Transverse colon (tissue), 4 donors: ENCODE measurements at places on chromosomes 5 and 9.

DNA sequence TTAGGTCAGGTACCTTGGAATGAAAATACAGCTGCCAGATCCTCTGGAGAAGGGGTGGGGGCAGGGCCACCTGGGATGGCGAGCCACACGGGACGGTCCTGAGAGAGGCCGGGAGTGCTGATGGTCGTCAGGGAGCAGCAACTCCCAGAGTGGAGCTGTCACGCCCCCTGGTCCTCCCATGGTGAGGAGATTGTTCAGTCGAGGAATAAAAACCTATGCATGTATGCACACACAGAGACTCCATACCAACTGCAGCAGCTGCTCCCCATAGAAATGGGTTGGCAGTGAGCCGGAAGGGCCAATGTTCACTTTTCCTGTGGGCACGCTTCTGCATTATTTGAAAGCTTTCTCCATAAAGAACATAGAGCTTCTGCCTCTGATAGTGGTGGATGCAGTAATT lies 45.2 kb upstream of the SEMA4D start:
- no peak overlapping the region for H3K27ac ChIP-seq
- no peaks in the 10 kb centered on the region for H3K4me1 ChIP-seq
- no peaks in the 10 kb centered on the region for H3K36me3 ChIP-seq
- DNase-seq: no peak
- H3K4me3 ChIP-seq: no peak overlapping the region

GRCh38 chr5:142313682-142314081 lies 11.1 kb downstream of the SPRY4 start:
- H3K4me3 ChIP-seq: no peak overlapping the region
- no peaks in the 10 kb centered on the region for H3K36me3 ChIP-seq
- no peak overlapping the region for H3K27ac ChIP-seq

DNA sequence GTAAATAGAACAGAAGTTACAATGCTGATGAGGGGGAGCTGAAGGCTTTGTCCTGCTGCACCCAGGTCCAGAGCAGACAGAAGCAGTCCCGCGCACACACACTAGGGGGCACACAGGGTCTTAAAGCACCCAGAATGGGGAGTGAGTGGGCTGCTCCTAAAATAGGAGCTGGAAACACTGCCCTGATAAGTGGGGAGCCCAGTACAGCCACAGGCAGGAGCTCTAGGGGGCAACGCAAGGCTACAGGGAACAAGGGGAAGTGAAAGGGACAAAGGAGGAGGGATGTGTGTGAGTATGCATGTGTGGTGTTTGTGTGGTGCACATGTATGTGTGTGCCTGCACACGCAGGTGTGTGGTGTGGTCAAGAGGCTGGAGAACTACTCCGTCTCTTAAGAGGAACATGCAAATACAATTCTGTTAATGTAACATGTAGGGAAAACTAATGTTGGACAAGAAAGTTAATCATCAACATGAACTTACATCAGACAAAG lies 191.5 kb downstream of the ROR2 start:
- no peaks in the 10 kb centered on the region for H3K36me3 ChIP-seq
- H3K27me3 ChIP-seq: no peaks in the 10 kb centered on the region
- H3K27ac ChIP-seq: no peak overlapping the region
- peaks cover 13% of the 10 kb centered on the region for H3K4me1 ChIP-seq

GRCh38 chr5:59126708-59127573 lies 544.1 kb downstream of the RAB3C start:
- H3K27ac ChIP-seq: peak overlapping the region; percentile 87
- no peaks in the 10 kb centered on the region for H3K27me3 ChIP-seq
- H3K4me3 ChIP-seq: peak overlapping the region; percentile 13
- H3K36me3 ChIP-seq: no peaks in the 10 kb centered on the region
- no peak for DNase-seq

DNA sequence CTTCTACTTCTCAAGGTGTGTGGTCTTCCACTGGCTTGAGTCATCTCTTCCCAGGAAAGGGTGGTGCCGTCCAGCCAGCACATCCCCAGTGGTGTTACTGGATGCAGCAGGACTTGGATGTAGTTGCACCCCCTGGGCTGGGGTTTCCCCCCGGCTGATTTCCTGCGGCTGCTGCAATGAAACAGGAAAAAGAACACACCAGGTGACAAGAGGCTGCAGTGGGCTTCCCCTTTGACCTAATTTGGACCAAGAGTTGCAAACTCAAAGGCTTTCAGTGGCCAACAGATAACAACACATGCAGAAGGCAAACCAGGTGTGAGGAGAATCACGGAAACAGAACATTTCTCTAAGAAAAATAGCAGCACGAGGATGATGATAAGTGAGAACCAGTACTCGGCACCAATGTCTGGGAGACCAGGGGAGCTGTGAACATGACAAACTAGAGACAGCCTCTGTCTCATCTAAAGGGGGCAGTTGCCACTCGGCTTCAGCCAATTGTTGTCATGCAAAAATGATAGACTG lies 83.7 kb downstream of the PDE6A start:
- no peak for DNase-seq
- no peak overlapping the region for H3K4me3 ChIP-seq
- H3K27me3 ChIP-seq: no peaks in the 10 kb centered on the region

- no peak overlapping the region for H3K4me3 ChIP-seq
- H3K36me3 ChIP-seq: no peaks in the 10 kb centered on the region
- no peaks in the 10 kb centered on the region for H3K27me3 ChIP-seq
- DNase-seq: peak; percentile 20
- no peak overlapping the region for H3K27ac ChIP-seq
- peaks cover 3% of the 10 kb centered on the region for H3K4me1 ChIP-seq
These were observed 13.9 kb downstream of the TLR4 start for GRCh38 chr9:117718085-117718484.

DNA sequence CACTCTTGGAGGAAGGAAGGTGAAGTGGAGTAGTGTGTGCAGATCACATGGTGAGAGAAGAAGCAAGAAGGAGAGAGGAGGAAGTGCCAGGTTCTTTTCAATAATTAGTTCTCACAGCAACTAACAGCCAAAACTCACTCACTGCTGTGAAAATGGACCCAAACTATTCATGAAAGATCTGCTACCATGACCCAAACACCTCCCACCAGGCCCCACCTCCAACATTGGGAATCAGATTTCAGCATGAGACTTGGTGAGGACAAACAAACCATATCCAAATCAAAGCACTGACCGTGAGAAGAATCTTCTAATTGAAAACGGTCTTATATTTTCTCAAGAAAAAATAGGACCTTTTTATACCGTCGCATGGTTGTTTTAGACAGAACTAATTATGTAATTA lies 468.7 kb upstream of the TYRP1 start:
- no peak for DNase-seq
- no peak overlapping the region for H3K4me3 ChIP-seq
- H3K36me3 ChIP-seq: no peaks in the 10 kb centered on the region
- H3K4me1 ChIP-seq: no peaks in the 10 kb centered on the region
- H3K27me3 ChIP-seq: no peaks in the 10 kb centered on the region
